ENCODE measurements at places on chromosomes 6 and 20.

DNA sequence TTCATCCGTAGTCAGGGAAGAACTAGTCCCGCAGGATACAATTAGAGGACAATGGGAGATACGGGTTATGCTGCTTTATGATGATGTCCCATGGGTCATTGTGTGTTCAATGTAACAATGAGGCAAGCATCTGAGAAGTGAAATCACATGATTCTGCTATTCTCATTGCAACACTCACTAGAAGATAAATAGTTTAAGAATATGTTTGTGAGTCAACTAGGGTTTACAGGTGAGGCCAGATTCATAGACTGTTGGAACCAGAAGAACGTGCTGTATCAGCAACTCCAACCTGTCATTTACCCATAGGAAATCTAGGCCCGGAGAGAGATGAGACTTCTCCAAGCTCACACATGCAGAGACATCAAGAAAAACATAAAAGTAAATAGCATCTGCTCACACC, 80.8 kb downstream of the SCML4 start:
- DNase-seq: no peak

GRCh38 chr20:14235355-14235754, 102.1 kb downstream of the FLRT3 start:
- no peak for DNase-seq

- no peak for DNase-seq
Observed at GRCh38 chr6:78243519-78243918, 590.7 kb downstream of the MEI4 start.

GRCh38 chr20:50340541-50340940, 149.9 kb downstream of the CEBPB start:
- DNase-seq: no peak

- no peak for DNase-seq
Observed at GRCh38 chr20:46268662-46269061, 39.6 kb downstream of the CDH22 start.

DNA sequence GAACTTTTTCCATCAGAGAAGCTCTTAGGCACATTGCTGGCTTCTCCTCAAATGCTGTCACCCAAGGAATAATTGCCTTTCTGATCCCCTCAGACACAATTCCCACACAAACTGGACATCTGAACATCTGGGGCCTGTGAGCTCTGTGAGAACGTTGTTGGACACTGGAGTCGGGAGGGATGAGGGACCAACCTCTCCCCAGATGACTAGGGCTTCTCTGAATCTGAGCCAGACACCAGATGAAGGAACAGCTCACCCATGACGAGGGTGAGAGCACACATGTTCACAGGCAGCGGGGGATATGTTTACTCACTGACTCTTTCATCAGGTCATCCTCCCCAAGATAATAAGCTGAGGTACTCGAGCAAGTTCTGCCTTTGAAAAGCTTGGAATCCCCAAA, 283.9 kb upstream of the SUPT3H start:
- DNase-seq: no peak

DNA sequence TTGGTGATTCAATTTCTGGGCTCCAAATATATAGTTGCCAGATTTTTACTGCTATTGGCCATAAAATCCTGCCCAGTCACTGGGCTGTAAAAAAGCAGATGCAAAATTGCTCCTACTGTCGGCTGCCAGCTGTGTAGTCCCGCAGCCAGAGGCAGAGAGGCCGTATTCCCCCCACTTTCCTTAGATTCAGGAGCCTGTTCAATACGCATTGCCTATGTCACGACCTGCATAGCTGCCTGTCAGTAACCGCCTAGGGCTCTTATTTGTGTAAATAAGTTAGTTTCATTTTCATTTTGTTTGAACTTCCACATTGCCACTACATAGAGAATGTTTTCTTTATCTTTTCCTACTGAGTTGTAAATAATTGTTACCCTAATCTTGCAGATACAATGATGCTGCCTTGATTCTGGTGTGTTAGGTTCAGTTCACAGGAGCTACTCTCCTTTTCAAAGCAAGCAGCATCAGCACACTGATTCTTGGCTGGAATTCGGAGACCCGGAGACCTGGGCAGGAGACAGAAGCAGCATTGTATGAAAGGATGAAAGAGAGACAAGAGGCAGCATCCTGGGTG, 46.0 kb upstream of the UST start:
- DNase-seq: no peak

GRCh38 chr20:56362833-56363413, 4.1 kb downstream of the FAM210B start:
- DNase-seq: no peak

DNA sequence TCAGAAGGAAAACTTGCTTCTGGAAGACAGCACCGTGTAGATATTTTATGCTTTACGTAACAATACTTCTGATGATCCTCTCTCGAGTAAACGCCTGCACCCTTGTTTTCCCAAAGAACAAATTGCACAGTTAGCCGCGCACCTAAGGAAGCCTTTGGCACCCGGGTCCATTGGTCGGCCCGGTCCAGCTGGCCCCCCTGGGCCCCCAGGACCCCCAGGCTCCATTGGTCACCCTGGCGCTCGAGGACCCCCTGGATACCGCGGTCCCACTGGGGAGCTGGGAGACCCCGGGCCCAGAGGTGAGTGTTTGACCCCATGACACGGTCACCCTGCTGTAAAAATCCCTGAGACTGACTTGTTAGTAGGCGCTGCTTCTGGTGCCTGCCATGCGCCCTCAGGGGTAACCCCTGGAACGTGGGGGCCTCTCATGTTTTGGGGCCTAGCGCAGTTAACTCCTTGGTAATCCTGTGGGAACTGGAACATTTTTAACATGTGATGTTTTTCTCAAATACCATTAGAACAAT, 20.2 kb downstream of the COL9A3 start:
- no peak for DNase-seq

DNA sequence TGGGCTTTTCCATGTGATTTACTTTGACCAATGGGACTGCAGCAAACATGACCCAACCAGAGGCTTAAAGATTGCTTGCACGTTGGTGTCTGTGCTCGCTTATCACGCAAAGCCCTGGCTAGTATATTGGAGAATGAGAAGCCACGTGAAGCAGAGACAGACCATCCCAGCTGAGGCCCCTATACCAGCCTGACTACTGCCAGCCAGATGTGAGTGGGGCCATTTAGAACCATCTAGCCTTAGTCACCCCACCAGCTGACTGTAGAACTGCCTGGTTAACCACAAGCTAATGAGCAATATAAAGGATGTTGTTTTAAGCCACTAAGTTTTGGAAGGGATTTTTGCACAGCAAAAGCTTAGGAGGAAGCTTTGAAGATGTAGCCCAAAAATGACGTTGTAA, 74.5 kb downstream of the MACROD2 start:
- no peak for DNase-seq

- no peak for DNase-seq
Observed at GRCh38 chr6:29887819-29888776, 54.2 kb upstream of the HLA-A start.

DNA sequence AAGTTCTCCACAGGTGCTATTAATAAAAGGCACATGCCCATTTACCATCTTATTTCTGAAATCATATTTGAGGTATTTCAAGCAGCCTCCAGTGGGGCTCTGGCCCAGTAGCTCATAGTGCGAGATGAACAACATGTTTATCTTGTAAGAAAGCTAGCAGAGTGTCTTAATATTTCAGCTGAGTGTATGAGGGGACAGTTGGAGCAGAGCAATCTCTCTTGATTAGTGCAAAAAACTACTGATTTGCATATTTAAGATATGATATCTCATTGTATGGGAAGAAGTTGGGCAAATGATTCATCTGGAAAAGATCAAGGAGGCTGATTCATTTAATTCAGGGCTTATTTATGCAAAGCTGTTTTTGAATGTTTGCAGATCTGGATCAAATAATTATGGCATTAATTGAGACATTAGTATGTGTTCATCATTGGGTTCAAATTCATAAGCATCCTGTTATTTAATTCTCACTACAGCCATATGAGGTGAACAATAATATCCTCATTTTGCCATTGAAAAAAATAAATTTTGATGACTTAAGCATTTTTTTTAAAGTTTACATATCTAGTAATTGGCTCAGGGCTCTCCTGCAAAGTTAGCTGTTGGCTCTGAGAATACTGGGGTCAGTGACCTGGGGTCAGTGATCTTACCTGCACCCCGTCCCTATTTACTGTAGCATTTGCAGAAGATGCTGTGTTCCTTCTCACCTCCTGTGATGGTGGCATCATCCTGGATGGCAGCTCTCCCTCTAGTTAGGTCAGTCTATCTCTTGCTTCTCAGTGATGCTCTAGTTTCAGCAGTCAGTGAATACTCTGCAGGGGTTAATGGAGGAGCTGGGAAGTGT, 24.1 kb upstream of the GCLC start:
- no peak for DNase-seq

GRCh38 chr6:22020299-22021003, 276.4 kb downstream of the PRL start:
- DNase-seq: no peak

- DNase-seq: no peak
Observed at GRCh38 chr6:53662457-53662856, 3.1 kb downstream of the KLHL31 start.

GRCh38 chr6:117018771-117019170, 141.7 kb downstream of the RFX6 start:
- DNase-seq: no peak

DNA sequence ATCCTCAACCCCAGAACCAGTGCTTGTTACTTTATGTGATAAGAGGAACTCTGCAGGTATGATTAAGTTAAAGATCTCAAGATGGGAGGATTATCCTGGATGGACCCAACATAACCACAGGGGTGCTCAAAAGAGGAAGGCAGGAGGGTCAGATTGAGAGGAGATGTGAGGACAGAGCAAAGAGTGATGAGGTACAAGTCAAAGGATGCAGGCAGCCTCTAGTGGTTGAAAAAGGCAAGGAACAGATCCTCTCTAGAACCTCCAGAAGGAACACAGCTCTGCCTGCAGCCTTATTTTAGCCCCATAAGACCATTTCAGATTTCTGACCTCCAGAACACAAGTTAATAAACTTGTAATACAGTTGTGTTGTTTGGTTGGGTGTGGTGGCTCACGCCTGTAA, 41.2 kb downstream of the PDSS2 start:
- DNase-seq: no peak

GRCh38 chr6:152916035-152916434, 66.8 kb downstream of the FBXO5 start:
- DNase-seq: no peak

GRCh38 chr20:34541264-34541901, 17.1 kb upstream of the MAP1LC3A start:
- DNase-seq: no peak

DNA sequence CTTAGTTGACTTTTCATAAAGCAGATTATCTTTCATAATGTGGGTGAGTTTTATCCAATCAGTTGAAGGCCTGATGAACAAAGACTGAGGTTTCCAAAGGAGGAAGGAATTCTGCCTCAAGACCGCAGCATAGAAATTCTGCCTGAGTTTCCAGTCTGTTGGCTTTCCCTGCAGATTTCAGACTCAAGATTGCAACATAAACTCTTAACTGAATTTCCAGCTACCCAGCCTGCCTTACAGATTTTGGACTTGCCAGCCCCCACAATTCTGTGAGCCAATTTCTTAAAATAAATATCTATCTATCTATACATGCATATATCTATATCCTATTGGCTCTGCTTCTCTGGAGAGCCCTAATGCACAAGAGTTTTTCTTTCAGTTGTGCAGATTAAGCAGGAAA, 57.3 kb upstream of the SMLR1 start:
- no peak for DNase-seq

GRCh38 chr6:80608881-80609280, 502.4 kb downstream of the BCKDHB start:
- no peak for DNase-seq

DNA sequence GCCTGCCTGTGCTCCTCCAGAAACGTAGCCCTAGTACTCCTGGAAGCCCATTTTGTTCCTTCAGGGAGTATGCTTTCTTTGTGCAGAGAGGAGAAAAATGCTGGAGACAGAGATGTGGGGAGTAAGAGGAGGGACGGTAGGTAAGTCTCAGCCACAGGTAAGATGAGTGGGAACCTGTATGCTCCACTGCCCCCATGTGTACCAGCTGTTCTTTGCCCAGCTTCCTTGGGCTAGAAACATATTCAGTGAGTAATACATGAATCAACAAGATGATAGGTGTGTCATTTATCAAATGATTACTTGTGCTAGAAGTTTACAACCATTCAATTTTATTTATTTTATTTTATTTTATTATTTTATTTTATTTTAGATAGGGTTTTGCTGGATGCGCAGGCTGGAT, 13.6 kb upstream of the CEP85L start:
- no peak for DNase-seq

- DNase-seq: no peak
Observed at GRCh38 chr20:17571153-17571527, 1.3 kb downstream of the DSTN start.

DNA sequence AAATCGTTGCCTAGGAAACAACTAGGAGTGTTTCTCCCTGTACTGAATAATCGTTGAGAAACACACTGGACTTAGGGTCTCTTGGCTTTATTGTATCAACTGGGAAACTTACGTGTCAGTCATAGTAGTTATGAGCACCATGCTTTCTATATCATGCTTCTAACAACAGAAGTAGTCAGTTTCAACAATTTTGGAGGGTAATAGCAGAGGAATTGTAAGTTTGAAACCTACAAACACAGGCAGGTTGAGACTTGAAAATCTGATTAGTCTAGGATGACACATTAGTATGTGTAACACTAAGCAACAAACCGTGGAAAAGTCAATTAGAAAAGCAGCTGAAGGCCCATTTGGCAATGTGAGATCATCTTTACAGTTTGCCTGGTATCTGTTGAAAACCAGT, 43.9 kb upstream of the FABP7 start:
- no peak for DNase-seq

GRCh38 chr6:118102401-118102800, 195.3 kb downstream of the SLC35F1 start:
- DNase-seq: no peak

GRCh38 chr6:26045065-26045927, 41.9 kb upstream of the HFE start:
- DNase-seq: no peak

All from cortex of kidney (tissue), 1 donor.